ENCODE measurements at places on chromosomes 6 and 20. TPM values are rescaled to one million over a fixed set of nuclear protein-coding genes. Genes with fewer than 3 reads are reported as not detected.

The PLN gene
- 28.9 TPM for total RNA-seq

DNA sequence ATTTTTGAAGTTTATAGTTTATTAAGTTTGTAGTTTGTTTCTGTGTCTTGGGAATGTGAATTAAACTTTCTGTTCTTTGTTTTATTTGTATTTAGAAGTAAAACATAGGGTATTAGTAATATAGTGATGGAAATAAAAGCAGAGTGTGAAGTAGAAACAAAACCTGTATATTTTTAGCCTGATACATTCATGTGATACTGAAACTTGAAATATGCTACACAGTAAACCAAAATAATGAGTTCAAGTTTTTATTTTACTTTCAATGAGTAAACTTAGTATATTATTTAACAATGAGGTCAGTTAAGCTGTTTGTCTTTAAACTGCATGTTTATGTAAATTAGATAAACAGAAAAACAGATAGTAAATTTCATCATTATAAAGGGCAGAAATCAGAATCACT lies 1592.6 kb downstream of the GRIK2 start:
- DNase-seq, result no peak
- H3K27me3 ChIP-seq, result no peaks in the 10 kb centered on the region
- H3K36me3 ChIP-seq, result no peaks in the 10 kb centered on the region
- H3K27ac ChIP-seq, result no peak overlapping the region
- no peaks in the 10 kb centered on the region for H3K4me1 ChIP-seq
- no peak overlapping the region for H3K4me3 ChIP-seq

DNA sequence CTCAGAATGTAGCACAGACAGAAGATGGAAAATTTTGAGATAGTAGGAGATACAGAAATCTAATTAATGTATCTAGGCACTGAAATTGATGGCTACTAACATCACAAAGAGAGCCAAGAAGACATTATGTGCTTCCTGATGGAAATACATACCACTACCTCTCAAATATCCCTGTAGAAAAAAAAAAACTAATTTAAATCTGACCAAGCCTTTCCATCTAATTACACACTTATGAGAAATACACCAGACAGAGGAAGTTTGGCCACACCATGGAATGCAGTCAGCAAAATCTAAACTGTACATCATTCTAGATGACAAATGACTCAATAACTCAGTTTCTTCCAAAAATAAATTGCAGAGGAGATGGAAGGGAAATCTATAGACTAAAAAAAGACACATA lies 18.9 kb downstream of the VPS52 start:
- H3K36me3 ChIP-seq, result peaks cover 13% of the 10 kb centered on the region
- H3K27me3 ChIP-seq, result no peaks in the 10 kb centered on the region
- H3K27ac ChIP-seq, result no peak overlapping the region
- no peaks in the 10 kb centered on the region for H3K4me1 ChIP-seq
- no peak overlapping the region for H3K4me3 ChIP-seq

DNA sequence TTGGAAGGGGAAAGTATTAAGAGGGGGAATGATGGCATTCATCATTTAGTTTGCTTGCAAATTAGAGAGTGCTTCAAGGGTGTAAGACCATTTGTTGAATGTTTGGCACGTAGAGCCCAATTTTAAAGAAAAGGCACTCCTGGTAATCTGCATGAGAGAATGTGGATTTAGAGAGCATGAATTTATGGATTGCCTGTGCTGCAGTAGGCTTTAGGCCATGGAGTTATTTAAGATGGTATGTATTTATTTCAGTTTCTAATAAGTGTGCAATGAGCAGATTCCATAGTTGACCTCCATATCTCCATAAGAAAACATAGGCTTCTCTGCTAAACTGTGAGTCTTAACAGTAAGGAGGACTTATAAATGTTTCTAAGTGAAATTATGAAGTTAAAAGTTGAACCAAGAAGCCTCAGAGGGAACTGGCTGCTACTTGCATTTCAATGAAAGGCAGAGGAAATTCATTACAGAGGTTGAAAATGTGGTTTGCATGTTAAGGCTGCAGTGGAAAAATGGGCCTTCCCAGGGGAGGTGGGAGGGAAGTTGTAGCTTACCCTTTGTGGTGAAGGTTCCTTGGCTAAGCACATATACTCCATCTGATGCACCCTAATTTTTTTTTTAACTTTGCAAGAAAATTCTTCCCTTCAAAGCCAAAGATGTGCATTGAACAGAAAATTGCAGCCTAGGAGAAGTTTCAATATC lies 134.2 kb downstream of the CARMIL1 start:
- H3K4me3 ChIP-seq, result no peak overlapping the region
- no peaks in the 10 kb centered on the region for H3K27me3 ChIP-seq
- H3K36me3 ChIP-seq, result no peaks in the 10 kb centered on the region
- H3K4me1 ChIP-seq, result no peaks in the 10 kb centered on the region

The GHRH gene
- total RNA-seq, result not detected

- no peaks in the 10 kb centered on the region for H3K36me3 ChIP-seq
- no peak overlapping the region for H3K27ac ChIP-seq
- H3K27me3 ChIP-seq, result no peaks in the 10 kb centered on the region
- H3K4me1 ChIP-seq, result no peaks in the 10 kb centered on the region
- no peak overlapping the region for H3K4me3 ChIP-seq
- no peak for DNase-seq
Observed at GRCh38 chr6:155645325-155645724, 189.7 kb upstream of the NOX3 start.

The ANGPT4 gene
- not detected for total RNA-seq

GRCh38 chr6:49826743-49827406 lies 39.5 kb downstream of the CRISP1 start:
- H3K27me3 ChIP-seq, result no peaks in the 10 kb centered on the region
- H3K27ac ChIP-seq, result peak overlapping the region; percentile 39
- DNase-seq, result no peak
- no peaks in the 10 kb centered on the region for H3K36me3 ChIP-seq
- no peaks in the 10 kb centered on the region for H3K4me1 ChIP-seq

The PTPRK gene
- 109 TPM for total RNA-seq

GRCh38 chr6:35587167-35587566 lies 74.5 kb upstream of the TULP1 start:
- no peaks in the 10 kb centered on the region for H3K27me3 ChIP-seq
- no peak overlapping the region for H3K4me3 ChIP-seq
- no peak for DNase-seq
- no peaks in the 10 kb centered on the region for H3K36me3 ChIP-seq
- no peaks in the 10 kb centered on the region for H3K4me1 ChIP-seq
- peak overlapping the region; percentile 53 for H3K27ac ChIP-seq

The HFE gene
- total RNA-seq, result 11.1 TPM

- no peaks in the 10 kb centered on the region for H3K36me3 ChIP-seq
- no peak overlapping the region for H3K4me3 ChIP-seq
- H3K4me1 ChIP-seq, result no peaks in the 10 kb centered on the region
- DNase-seq, result no peak
- H3K27ac ChIP-seq, result no peak overlapping the region
Observed at GRCh38 chr6:48098923-48099322, 12.1 kb downstream of the PTCHD4 start.

- DNase-seq, result peak; percentile 59
- H3K4me1 ChIP-seq, result no peaks in the 10 kb centered on the region
- no peaks in the 10 kb centered on the region for H3K36me3 ChIP-seq
- no peak overlapping the region for H3K4me3 ChIP-seq
- no peak overlapping the region for H3K27ac ChIP-seq
Observed at GRCh38 chr6:137341681-137342195, 122.6 kb upstream of the IFNGR1 start.

The HSD17B8 gene
- total RNA-seq, result 52.5 TPM

The MOXD1 gene
- 4.1 TPM for total RNA-seq

The SLC17A1 gene
- not detected for total RNA-seq

GRCh38 chr6:24721461-24722215 lies 2.7 kb upstream of the C6orf62 start:
- H3K36me3 ChIP-seq, result no peaks in the 10 kb centered on the region
- H3K4me1 ChIP-seq, result peaks cover 13% of the 10 kb centered on the region

- H3K4me3 ChIP-seq, result no peak overlapping the region
- no peaks in the 10 kb centered on the region for H3K4me1 ChIP-seq
- H3K27me3 ChIP-seq, result no peaks in the 10 kb centered on the region
Observed at GRCh38 chr6:83294676-83295075, 101.5 kb downstream of the RWDD2A start.

DNA sequence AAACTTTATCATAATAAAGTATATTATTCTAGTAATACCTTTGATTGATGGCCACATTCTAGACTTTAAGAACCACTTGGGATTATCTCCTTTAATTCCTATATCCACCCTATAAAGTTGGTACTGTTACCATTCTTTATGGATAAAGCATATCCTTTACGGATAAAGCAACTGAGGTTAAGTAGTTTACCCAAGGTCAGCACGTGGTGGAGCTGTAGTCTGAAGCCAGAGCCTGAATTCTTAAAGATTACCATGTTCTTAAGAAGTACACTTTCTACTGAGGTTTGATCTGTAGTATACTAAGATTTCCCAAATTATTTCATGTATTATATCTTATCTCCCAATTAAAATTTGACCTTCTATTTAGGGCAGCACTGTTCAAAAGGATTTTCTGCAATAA lies 3.0 kb upstream of the NCOA7 start:
- H3K27me3 ChIP-seq, result no peaks in the 10 kb centered on the region
- peaks cover 10% of the 10 kb centered on the region for H3K4me1 ChIP-seq
- no peak overlapping the region for H3K4me3 ChIP-seq
- no peaks in the 10 kb centered on the region for H3K36me3 ChIP-seq
- DNase-seq, result no peak
- no peak overlapping the region for H3K27ac ChIP-seq

- H3K4me3 ChIP-seq, result no peak overlapping the region
- H3K36me3 ChIP-seq, result no peaks in the 10 kb centered on the region
- no peaks in the 10 kb centered on the region for H3K4me1 ChIP-seq
- DNase-seq, result no peak
- H3K27me3 ChIP-seq, result no peaks in the 10 kb centered on the region
- H3K27ac ChIP-seq, result no peak overlapping the region
Observed at GRCh38 chr6:33820784-33821520, 17.1 kb upstream of the MLN start.

DNA sequence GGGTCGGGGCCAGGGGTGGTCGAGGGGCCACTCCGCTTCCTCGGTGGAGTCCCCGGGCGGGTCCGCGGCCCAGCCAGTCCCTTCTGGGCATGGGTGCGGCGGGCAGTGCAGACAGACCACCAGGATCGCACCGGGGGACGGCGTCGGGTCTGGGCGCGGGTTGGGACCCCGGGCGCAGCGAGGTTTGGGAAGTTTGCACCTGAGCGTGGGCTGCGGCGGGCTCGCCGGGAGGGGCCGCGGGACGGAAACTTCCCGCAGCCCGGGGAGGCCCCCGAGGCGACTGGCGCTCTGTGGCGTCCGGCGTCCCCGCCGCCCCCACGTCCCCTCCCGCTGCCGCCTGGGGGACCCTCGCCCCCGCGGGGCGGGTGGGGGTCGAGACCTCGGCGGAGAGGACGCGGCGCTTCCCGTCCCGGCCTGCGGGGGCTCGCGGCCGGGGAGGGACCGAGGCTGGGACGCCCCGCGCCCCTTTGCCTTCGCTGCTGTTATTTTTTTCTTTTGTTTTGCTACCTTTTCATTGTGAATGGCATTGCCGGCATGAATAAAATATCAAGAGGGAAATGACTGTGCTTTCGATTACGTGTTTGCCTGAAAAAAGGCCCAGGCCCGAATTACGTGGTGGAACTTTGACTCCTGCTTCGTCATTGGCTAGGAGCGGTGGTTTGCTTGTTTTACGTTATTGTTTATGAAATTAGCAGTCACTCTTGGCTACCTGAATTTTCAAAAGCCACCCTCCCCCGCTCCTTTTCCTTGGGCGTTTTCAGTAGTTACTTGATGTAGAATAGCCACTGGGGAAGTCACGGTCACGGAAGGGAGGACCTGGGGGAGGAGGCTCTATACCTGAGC lies 703 bp downstream of the SNX9 start:
- no peaks in the 10 kb centered on the region for H3K27me3 ChIP-seq
- H3K4me1 ChIP-seq, result no peaks in the 10 kb centered on the region
- H3K27ac ChIP-seq, result peak overlapping the region; percentile 97
- no peaks in the 10 kb centered on the region for H3K36me3 ChIP-seq
- peak; percentile 73 for DNase-seq

DNA sequence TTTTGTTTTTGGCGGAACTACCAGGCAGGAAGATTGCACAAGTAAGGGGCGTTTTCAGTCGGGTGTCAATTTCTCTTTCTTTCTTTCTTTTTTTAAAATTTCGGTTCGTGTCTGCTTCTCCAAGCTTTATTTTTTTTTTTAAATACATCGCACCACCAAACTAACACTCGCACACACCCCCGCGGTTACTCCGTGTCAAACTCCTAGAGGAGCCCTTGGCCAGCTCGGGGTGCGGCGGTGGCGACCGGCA lies 338 bp downstream of the UTRN start:
- H3K36me3 ChIP-seq, result no peaks in the 10 kb centered on the region
- H3K4me3 ChIP-seq, result peak overlapping the region; percentile 72
- no peaks in the 10 kb centered on the region for H3K4me1 ChIP-seq
- no peaks in the 10 kb centered on the region for H3K27me3 ChIP-seq
- peak overlapping the region; percentile 97 for H3K27ac ChIP-seq

DNA sequence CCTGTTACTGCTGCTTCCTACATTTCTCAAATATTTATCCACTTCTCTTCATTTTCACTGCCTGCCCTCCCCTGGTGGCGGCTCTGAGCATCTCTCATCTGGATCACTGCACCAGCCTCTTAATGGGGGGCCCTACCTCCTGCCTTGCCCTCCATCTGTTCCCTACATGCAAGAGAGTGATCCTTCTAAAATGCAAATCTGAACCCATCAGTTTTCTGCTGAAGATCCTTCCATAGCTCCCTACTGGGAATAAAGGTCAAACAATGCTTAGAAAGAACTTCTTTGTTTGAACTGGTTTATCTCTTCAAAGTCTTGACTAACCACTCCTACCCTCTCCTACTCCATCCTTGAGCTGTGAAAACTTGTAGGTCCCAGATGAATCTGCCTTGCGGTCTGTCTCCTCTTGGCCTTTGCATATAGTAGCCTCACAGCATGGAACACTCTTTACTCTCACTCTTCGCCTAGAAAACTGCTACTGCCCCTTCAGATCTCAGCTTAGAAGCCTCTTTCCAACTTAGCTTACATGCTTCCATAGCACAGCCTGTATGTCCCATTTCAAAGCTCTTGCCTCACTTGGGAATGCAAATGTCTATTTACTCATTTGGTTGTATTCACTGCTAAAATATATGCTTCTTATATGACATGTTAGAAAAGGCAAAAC lies 119.3 kb downstream of the QRSL1 start:
- no peaks in the 10 kb centered on the region for H3K27me3 ChIP-seq
- DNase-seq, result no peak
- no peaks in the 10 kb centered on the region for H3K36me3 ChIP-seq
- no peak overlapping the region for H3K4me3 ChIP-seq
- H3K4me1 ChIP-seq, result no peaks in the 10 kb centered on the region
- no peak overlapping the region for H3K27ac ChIP-seq

DNA sequence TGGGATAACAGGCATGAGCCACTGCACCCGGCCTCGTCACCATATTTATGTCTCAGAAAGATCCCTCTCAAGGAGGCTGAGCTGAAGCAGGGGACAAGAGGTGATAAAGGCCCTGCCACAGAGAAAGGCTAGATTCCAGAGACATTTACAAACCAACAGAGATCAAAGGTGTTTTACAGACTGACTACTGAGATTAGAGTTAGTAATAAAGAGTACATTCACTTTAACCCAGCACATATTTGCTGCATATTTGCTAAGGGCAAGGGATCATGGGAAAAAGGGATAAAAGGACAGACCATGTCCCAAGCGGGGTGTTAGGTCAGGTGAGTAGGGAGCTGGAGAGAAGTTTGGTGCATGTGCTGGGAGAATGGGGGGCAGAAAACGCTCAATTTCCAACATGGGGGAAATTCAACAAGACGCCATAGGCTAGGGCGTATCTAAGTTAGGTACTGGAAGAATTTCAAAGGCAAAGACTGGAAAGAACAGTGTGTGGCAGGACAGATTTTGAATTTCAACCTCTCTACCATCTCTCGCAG lies 43.8 kb upstream of the SEC63 start:
- peak overlapping the region; percentile 70 for H3K27ac ChIP-seq
- H3K36me3 ChIP-seq, result no peaks in the 10 kb centered on the region
- no peak overlapping the region for H3K4me3 ChIP-seq
- H3K4me1 ChIP-seq, result no peaks in the 10 kb centered on the region
